ENCODE measurements at places on chromosomes 11 and 22.

DNA sequence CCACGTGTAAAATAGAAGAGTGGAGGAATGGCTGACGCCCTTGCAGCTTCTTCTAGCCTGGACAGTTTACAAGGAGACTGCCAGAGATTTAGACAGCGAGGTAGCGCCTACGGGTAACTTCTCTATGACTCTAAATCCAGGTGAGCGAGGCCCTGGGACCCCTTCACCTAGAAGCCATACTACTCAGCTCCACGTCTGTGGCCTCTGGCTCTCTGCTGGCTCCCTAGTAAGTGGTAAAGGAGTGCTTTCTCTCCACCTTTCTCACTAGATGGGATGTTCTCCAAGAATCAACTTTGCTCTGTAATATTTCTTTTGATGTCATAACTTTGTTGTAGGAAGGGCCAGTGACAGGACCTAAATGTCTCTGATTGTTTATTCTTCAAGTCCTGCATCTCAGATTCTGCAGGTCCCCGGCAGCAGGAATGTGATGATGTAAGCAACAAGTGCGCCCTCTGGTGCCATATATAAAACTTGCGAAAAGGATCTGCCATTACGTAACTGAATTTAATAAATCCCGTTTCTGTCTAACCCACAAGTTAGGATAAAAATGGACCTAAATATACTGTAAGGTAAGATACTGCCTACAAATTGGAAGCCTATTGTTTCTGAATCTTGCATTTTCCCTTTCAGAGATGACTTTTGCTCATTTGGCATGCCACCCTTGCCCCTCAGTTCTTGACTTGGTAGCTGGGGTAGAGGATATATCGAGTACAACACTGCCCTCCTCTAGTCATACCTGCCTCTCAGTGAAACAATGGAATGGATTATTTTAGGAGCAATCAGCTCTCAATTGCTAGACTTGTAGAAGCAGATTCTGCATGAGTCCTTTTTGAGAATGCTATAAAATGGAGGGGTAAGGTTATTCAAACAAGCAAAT lies 11.0 kb upstream of the PTPN5 start:
- DNase-seq = peak; percentile 26

GRCh38 chr22:34814260-34815025 lies 251.5 kb upstream of the ISX start:
- no peak for DNase-seq

GRCh38 chr11:62842171-62842741 lies 2.9 kb upstream of the WDR74 start:
- no peak for DNase-seq

DNA sequence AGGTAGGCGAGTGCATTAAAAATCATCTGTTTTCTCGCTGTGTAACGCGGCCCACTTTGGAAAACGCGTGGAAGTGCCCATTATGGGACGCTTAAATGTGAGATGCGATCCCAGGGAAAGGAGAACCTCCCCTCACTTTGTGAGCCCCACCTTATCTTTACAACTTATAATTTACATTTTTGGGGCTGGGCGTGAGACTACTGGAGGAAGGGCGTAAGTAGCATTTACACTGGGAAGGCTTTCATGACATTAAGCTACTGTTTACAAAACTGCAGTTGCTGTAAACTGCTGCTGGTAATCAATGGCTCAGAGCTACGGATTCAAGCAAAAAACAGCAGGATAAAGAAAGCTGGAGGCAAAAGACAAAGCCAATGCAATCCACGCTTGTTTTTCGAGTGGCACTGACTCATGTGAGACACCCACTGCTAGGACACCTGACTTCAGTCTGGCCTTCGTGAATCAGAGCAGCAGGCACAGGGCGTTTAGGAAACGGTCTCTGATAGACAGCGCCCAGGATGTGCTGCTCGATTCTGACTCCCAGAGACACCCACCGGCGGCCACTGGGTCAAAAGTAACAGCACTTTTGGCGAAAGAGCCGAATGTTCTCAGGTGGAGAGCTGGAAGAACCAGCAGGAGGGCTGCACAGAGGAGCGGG lies 78.3 kb downstream of the TRMU start:
- no peak for DNase-seq

DNA sequence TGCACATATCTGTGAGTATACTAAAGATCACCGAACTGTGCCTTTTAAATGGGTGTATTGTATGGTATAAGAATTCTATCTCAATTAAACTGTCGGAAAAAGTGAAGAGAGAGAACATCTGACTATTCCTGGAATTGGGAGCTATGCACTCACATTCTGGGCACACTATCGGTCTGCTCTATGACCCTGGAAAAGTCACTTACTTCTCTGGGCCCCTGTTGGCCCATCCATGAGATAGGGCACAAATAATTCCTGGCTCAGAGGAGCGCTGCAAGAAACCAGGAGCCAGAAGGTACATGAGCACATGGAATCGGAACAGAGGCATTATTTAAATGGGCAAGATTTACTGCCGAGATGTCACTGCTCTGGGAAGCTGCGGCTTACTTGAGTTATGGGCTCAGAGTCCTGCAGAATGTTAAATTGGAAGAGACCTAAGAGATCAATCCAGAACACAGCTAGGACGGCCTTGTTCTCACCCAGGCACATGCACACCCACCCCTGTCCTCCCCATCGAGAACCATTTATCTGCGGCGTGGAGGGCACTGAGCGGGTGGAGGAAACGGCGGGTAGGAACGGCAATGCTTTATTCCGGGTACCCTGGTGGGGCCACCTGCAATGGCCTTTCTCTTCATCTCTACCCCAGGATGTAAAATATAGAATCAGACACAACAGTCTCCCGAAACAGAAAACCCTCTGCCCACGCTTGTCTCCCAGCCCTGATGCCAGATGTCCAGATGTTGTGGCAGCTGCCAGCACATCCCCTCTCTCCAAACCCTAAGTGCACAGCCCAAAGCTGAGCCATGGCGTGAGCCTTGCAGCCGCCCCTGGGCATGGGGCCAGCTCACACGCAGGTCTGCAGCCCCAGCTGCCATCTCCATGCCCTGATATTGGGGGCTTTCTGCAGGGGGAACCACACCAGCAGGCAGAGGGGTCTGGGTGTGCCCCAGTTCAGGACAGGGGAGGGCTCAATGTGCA lies 142.4 kb downstream of the DSCAML1 start:
- DNase-seq = no peak

DNA sequence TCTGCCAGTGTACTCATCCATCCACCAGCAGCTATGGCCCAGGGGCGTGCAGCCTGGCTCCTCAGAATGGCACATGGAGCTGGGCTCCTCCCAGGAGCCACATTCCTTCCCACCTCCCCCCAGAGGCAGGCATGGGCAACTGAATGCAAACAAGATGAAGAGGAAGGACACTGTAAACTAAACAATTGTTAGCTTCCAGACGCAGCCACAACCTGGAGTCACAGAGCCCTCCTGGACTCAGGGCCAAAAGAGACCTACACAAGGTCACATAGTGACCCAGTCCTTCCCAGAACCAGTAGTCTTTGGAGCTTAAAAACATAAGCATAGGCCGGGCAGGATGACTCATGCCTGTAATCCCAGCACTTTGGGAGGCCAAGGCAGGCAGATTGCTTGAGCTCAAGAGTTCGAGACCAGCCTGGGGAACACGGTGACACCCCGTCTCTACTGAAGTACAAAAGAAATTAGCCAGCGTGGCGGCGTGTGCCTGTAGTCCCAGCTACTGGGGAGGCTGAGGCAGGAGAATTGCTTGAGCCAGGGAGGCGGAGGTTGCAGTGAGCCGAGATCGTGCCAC lies 30.7 kb upstream of the CLDN5 start:
- DNase-seq = no peak

- no peak for DNase-seq
Measured at GRCh38 chr11:107494055-107494454, 36.4 kb upstream of the CWF19L2 start.

- no peak for DNase-seq
Measured at GRCh38 chr11:122453586-122453985, 201.9 kb upstream of the UBASH3B start.

GRCh38 chr11:127273593-127274327 lies 273.2 kb upstream of the KIRREL3 start:
- no peak for DNase-seq
